ENCODE measurements at places on chromosomes 11 and 22.

- no peak for DNase-seq
These were observed 230.4 kb downstream of the ST3GAL4 start for GRCh38 chr11:126585774-126586491.

GRCh38 chr11:121132211-121132976 is 31.4 kb downstream of the TECTA start:
- DNase-seq, result no peak

DNA sequence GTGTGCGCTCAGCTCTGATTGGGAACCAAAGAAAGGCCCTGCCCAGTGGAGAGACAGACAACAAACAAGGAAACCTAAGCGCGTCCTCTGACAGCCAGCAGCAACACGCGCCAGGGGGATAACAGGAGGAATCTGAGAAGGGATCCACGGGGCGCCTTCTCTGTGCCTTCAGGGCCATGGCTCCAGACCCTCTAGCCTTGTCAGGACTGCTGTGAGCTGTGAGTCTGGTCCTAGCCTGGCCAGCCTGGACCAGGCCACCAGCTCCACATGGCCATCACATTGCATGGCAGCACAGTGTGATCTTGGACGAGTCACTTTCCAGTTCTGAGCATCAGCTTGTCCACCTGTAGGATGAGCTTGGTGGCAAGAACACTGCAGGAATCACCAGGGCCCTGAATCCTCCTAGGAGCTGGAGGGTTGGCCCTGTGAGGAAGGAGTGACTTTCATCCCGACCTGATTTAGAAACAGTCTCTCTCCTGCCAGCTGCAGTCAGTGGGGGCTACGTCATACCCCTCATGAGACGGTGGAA is 11.8 kb upstream of the MGAT3 start:
- DNase-seq, result no peak

DNA sequence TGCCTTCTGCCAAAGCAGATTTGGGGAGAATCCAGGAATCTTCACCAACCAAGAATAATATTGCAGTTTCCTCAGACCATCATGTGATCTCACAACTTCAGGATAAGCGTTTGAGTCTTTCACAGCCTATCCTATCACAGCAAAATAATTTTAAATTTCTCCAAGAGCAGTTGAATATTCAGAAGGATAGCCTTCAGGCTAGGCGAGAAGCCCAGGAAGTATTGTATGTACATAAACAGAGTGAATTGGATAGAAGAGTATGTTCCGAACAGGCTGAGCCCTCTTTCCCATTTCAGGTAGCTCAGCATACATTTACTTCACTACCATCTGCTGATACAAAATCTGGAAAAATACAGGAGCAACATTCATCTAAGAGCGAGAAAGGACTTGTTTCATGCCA is 36.1 kb downstream of the CEP295 start:
- no peak for DNase-seq

- no peak for DNase-seq
These were observed 58.6 kb downstream of the BRD1 start for GRCh38 chr22:49768951-49769690.

- no peak for DNase-seq
These were observed 126.3 kb downstream of the SLC1A2 start for GRCh38 chr11:35293035-35293434.

DNA sequence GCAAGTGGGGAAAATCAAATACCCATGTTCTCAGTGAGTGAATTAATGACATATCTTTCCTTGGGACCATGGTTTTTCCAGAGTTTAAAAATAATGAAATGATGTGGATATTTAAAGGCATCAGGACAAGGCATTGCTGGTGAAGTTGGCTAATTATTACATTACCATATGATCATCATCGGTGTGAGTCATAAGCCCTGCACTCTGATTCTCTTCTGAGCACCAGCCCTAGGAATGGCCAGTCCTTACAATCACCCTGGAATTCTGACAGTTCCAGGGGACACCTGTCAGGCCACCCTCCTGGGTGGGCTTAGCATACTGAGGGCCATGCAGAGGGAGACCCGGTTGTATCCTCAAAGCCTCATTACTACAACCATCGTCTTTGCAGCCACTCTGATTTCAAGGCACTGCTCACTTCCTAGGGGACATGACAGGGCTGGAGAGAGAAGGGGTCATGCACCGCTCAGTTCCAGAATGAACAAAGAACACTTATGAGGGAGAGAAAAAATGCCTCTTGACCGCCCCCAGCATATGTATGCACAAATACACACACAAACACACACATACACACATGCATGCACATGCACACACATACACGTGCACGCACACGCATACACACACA is 365.0 kb downstream of the MIAT start:
- DNase-seq, result no peak

GRCh38 chr11:10653261-10653660 is 40.3 kb downstream of the IRAG1 start:
- no peak for DNase-seq

DNA sequence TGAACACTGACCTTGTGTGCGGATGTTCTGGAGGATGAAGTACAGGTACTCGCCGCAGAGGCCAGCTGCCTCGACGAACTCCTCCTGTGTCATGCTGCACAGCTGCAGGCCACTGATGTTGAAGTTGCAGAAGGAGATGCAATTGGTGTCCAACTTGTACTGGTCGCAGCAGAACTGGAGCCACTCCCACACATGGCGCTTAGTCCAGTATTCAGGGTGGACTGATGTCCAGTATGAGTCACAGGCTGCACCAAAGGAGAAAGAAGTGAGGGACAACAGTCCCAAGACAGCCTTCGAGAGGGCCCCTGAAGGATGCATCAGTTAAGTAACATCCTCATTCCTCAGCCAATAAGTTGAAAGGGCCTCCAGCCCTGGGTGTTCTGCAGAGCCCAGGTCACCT is 20.1 kb downstream of the ELF5 start:
- DNase-seq, result no peak

DNA sequence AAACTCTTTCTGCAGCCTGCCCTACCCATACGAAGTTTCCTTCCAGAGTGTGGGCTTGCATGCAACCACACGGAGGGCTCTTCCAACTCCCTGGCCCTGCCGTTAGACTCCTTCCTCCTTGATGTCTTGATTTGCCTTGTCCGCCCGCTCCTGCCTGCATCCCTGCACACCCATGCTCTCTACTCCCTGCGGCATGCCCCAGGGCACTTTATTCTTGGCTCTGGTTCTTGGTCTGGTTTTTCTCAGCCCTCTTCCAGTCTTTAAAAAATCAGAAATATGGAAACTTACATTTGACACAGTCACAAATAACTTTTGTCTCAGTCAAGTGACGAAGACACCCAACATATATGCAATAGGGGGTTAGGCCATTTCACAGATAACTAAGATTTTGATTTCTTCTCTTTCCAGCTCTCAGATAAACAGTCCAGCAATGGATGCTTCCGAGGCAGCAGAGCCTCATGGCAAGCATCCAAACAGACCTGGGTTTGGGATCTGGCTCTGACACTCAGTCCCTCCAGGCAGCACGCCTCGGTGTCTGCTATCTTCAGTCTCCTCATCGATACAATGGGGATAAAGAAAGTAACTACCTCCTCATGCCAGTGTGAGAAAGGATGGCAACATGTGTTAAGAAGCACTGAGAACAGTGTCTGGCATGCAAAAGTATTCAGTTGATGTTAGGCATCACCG is 15.7 kb upstream of the OPCML start:
- no peak for DNase-seq

GRCh38 chr11:131609921-131610320 is 239.5 kb downstream of the NTM start:
- no peak for DNase-seq

GRCh38 chr22:38733329-38733723 is 22.5 kb downstream of the SUN2 start:
- DNase-seq, result no peak

DNA sequence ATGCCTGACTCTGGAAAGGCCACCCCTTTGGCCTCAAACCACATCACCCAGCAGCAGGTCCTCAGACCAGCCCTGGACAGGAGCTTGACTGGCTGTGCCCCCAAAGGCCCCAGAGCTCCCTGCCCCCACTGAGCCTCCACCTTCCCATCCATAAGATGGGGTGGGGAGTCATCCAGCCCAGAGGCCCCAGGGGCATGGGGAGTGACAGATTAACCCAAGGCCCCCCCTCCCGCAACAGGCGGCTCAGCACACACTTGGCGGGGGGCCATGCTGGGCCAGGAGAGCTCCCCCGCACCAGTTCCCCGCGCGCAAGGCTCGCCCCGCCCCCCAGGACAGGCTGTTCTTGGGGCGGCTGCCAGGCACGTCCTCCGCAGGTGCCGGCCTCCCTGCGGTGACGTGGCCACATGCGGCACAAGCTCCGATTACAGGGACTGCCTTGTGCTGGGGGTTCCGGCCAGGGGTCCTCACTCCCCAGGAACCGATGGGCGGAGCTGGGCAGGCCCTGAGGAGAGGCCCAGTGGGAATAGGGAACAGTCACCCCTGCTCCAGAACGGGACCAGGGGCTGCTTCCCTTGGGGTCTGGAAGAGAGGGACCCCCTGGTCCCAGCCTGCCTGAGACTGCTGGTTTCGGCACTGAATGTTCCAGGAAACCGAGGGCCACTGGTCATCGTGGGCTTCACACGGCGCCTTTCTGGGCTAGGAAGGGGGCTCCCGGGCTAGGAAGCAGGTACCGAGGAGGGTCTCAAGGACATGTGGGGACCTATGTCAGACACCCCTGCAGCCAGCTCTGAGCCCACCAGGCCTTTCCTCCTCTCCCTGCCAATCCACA is 5.1 kb upstream of the CDKN1C start:
- no peak for DNase-seq

DNA sequence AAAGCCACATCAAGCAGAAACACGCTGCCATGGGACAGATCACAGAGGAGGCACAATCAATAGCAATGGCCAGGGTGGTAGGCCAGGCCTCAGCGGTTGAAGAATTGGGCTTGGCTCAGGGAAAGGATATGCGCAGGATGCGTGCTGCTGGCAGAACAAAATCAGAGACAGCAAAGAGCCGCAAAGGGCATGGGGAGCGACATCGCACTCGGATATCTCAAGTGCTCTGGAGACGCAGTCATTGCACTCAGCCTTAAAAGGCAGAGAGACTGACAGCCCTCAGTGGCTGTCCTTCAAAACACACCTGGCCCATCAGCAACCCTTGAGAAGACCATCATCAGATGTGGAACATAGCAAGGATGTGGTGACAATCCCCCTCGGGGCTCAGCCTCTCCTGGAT is 50.5 kb downstream of the CSNK2A3 start:
- no peak for DNase-seq

GRCh38 chr11:104451197-104451893 is 287.4 kb upstream of the PDGFD start:
- DNase-seq, result no peak

DNA sequence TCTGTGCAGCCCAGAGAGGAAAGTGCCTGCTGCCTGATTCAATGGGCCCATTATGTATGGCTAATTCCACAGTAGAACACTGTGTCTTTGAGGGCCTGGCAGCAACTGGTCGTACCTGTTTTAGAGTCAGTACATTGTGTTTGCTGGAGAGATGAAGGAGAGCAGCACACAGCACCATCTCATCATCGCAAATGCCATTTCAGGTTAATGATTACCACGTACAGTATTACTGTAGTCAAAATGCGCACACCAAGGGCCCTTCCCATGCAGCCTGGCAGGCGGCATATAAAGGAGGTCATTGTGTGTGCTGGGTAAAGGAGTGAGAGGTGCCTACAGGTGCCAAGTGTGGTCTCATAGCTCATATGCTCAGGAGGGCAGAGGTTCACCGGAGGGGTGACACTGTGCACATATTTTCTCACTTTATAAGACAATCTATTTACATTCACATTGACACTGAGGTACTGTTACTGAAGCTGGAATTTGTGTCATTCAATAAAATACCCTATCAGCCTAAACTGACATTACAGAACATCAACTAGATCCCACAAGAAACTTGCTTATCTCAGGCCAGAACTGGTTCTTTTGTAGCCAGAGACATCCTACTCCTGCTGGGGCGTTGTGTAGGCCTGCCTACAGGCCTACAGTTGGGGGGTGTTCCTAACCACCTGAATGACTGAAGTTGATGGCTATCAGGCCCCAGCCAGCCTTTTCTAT is 90.4 kb downstream of the APIP start:
- no peak for DNase-seq

DNA sequence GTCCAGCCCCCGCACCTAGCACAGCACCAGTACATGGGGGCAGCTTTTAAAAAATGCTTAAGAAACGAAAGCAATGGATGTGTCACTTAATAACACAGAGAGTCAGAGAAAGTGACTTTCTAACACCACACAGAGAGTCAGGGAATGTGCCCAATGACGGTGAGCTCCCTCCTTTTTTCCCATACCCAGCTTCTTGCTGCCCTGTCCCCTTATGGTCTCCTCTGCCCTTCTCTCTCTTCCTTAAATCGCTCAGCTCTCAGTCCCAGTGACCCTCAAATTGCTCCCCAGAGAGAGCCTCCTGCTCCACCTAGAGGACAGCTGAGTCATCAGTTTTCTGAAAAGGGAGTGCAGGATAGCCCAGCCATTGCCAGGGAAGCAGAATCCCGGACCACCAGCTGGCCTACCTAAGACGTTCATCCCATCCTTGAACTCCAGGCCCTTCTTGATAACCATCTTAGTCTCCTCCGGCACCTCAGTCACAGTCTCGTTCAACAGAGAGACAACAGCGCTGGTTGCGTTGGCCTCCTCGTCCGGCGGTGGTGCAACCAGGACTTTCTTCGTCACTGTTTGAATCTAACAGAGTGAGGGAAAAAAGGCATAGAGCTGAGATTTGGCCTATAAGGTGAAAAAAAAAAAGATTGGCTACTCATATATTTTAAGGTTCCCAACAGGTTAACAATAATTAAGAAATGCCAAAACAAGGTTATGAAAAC is 113.5 kb downstream of the SLC1A2 start:
- no peak for DNase-seq

DNA sequence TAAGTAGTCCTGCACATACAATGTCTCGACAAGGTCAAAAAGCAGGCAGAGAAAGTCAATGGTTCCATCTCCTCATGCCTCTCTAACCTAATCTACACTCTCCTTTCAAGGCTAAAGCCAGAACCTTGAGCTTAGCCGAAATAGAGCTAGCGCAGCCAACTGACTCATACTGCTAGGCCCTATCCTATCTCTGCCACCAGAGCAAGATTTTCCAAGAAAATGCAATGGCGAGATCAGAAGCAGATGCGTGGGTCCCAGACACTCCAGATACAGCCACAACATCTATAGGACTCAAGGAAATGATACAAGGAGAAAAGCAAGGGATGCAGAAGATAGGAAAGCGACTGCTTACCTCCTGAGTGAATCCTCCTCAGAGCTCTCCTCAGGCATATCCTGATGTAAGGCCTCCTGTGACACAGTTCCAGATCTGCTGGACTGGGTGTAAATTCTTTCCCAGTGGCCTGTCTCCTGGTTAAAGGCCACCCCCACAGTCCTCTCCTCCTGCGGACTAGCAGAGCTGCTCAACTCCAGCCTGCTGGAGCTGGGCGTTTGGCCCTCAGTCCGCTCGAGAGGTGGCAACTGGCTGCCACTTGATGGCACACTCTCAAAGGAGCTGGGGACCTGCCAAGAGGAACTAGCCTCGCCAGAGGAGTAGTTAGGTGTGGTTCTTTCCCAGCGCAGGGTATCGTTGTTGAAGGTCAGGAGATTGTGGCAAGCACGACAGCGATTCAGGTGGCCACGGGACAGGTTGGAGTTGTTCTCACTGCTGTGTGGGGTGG is 52.0 kb downstream of the AMBRA1 start:
- DNase-seq, result no peak
